Stimulated activated CD8-positive, alpha-beta memory T cell treated with anti-CD3 and anti-CD28 coated beads, Interleukin-4, amount 100 ng/mL, for 1 hour (primary cell): ENCODE measurements at places on chromosomes 12 and 14.

DNA sequence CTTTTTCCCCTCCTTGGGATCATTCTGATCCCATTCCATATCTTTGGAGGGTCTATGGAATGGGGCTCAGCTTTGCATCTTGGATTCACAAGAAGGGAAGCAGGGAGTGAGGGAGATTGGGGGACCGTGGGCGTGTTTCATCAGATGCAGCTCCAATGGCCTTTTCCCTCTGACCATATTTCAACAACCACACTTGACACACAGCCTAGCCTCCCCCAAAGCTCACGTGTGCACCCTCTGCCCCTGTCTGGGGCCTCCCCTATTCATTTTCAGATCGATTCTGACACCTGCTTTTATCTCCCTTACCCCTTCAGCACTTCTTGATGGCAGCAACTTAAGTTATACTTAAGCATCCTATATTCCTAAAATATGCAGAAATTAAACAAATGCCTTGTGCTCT is 126.6 kb downstream of the CHST11 start:
- no peak for DNase-seq

DNA sequence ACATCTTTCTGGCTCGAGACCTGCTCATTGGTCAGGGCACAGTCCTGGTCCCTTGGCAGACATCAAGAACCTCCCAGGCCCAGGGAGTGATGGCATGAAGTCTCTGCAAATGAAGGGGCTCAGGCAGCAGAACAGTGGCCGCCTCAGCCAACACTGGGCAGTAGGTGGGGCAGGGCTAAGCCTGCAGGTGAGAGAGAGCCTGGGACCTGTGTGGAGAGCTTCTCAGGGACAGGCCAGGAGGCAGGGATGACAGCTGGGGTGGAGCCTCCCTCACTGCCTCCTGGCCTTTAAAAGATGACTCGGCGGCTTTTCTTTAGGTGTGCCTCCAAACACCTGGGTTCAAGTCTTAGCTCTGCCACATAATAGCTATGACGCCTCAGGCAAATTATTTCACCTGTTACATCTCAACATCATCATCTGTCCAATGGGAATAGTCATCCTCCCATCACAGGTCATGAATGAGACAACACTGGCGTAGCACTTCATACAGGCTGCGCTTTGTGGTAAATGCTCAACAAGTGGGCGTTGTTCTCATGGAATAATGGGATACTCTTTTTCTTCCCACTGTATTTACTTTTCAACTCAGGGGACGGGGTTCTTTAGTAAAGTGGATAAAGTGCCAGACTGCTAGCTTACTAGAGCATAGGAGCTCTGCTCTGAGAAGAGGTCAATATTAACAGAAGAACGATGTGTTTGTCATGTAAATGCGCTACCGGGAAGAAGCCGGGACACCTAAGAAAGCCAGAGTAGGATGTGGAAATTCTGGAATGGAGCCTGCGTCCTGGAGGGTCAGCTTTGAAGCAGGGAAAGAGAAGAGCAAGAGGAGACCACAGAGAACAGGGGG is 277.4 kb downstream of the FOXN3 start:
- DNase-seq = no peak

DNA sequence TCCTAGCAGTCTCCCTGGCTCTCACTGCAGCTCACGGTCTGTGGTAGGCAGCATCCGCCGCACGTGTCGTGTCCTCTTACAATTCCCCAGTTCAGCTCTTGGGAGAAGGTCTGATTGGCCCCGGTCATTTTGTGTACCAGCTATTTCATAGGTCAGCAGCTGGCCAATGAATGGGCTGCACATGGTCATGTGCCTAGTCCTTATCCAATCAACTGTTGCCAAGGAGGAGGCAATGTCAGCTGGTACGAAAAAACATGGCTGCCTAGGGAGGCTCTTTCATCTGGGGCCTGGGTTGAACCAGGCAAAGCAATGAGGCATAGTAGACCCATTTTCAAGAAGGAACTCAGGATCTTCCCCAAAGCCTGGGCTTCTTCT is 46.1 kb downstream of the RNFT2 start:
- DNase-seq = no peak

DNA sequence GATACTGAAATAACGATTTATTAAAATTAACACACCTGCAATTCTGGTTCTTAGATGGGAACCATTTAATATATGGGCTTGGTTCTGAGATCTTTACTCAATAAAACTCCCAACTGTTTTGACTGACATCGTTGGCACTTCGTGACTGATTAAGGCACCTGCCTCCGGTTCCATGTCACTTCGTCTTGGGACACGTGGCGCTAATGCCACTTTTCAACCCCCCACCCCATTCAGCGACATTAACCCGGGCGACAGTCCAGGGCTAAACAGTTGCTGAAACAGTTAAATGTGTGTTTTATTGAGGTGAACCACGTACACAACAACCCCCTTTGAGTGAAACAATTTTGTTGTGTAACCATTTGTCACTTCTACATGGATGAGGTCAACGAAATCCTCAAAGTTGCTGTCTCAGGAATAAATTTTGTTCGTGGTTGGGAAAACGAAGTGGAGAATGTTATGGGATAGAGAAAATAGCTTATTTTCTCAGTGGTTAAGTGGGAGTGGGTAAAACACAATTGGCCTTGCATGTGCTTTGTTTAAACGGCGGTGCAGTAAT is 9.9 kb upstream of the SLC38A2 start:
- DNase-seq = no peak

DNA sequence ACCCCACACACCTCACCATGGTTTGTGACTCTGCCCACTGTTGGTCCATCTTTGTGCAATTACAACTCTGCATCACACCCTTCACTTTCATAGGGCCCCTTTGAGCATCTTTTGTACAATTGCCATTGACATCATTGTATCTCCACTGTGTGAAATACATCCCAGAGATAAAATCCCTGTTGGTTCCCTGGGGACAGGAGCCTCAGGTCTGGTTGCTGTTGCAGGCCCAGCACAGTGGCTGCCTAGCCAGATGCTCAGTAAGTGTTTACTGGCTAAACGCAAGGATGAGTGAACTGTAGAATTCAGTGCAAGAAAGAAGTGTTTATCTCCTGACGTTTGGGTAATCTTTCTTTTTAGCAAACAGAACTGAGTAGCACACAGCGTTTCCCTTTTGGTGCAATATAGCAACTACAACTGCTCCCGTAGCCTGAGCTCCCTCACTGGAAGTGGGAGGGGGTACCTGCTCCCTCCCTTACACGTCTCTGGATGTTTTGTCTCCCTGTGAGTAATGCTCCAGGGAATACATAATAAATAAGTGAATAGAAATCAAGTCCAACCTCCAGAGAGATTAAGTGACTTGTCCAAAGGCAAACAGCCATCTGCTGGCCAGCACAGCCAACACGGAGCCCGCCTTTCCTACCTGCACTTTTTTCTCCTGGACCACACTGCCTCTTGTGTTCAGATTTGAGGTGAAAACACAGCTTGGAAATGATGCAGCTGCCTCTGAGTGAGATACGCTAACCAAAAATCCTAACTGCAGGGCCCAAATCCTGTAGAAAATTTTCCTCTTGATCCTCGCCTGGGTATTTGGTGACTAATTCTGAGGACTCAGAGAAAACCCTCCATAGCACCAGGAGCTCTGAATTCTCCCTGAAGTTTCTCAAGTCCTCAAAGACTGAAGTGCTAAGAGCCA is 27.4 kb downstream of the GALNT16 start:
- DNase-seq = no peak

- no peak for DNase-seq
Measured at GRCh38 chr12:112792301-112792700, 753 bp downstream of the RPH3A start.

DNA sequence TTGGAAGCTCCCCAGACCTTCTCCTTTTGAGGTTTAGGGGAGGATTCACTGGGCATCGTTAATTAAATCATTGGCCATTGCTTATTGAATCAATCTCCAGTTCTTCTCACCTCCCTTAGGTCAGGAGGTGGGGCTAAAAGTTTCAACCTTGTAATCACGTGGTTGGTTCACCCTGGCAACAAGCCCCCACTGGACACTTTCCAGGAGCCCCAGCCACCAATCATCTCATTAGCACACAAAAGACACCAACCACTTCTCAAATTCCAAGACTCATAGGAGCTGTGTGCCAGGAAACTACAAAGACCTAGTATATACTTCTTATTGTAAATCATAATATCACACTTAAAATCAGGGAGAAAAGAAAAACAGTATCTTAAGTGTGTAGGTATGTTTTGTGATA is 94.6 kb upstream of the PLEKHA5 start:
- no peak for DNase-seq

DNA sequence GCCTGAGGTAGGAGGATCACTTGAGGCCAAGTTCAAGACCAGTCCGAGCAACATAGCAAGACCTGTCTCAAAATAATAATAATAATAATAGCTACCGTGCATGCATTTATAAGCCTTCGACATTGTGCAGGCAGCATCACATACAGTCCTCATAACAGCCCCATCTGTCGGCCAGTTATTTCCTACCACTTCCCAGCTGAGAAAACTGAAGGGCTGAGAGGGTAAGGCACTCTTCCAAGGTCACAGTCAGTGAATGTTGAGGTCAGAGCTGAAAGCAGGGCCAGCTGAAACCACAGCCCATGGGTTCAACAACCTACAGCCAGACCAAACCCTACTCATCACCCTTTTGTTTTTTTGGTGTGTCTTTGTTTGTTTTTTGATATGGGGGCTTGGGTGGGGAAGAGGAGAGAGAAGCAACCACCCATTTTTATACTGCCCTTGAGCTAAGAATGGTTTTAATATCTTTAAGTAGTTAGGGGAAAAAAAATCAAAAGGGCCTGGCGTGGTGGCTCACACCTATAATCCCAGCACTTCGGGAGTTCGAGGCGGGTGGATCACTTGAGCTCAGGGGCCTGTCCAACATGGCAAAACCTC is 16.8 kb upstream of the ITPK1 start:
- no peak for DNase-seq

DNA sequence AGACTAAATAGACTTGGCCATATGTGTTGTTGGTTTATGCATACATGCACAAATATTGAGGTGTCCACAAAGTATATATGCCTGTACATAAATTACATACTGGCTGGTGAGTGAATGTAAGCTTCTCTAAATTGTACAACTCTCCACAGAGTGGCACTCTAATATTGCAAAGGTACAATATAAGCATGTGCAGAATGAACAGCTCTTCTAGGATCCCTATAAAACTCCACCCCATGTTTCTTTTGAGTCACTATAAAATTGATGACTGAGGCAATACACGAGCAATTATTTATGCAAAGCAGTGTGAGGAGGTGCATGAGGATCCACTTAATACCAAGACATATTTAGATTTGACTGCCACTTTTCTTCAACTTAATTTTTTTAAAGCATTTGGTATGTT is 172.2 kb downstream of the NAV3 start:
- no peak for DNase-seq

DNA sequence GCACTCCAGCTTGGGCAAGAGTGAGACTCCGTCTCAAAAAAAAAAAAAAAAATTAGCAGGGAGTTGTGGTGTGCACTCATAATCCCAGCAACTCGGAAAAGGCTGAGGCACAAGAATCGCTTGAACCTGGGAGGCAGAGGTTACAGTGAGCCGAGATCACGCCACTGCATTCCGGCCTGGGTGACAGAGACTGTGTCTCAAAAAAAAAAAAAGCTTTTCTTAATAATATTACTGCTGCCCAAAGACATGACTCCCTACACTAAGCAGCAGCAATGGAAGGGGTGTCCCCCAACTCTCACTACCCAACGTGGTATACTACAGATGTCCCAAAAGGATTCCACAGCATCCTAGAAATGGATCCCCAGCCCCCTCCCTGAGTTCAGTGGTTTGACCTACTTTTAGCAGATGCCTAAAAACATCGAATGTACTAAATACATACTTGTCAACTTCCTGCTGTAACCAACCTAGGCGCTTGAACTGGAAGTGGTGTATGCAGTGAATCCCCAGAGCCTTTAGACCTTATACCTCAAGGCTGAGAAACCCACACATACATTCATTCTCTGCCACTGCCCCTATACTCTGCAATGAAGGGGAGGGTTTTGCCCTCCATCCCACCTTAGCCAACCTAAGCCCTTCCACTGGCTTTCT is 8.5 kb upstream of the FKBP11 start:
- DNase-seq = no peak

- DNase-seq = no peak
Measured at GRCh38 chr12:58346032-58346632, 404.8 kb downstream of the ATP23 start.

- no peak for DNase-seq
Measured at GRCh38 chr12:51246254-51246853, 7.7 kb downstream of the DAZAP2 start.

DNA sequence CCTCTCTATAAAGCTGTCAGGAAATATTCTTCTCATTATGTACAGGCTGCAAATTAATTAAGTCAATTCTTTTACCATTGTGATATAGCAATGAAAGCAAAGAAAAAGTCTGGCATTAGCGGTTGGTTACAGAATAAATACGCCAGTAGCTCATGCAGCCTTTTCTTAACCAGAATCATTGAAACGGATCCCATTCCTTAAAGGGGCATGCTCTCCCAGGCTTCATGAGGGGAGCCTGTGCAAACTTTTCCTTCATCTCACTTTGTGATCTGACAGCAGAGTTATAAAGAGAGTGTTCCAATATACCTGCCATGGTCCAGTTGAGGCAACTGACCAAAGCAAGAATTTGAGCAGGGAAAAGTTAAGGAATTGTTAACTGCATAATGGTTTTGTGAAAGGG is 337.7 kb downstream of the EMP1 start:
- no peak for DNase-seq

GRCh38 chr14:24339284-24340151 is at the start of gene RIPK3:
TSS of gene RIPK3 (minus strand) at chr14:24339991. CDS start at chr14:24339826, 165 bp downstream.
- peak; percentile 54 for DNase-seq

DNA sequence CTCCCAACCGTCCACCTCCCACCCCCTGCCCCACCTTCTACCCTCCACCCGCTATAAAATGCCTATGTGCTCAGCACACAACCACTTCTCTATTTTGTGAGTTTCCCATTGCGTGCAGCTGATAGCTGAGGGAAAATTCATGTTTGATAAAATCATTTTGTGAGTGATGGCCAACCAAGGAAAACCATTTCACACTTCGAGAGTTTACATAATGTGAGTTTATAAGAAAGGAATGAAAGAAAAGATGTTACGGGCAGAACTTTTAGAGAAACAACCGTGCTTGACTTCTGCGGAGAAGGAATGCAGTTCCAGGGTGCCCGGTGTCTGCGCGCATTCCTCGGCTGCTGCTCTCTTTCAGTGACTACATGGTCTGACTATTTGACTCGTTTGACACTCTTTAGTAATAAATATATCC is 140.9 kb downstream of the EFCAB11 start:
- no peak for DNase-seq

- no peak for DNase-seq
Measured at GRCh38 chr12:25384893-25385248, 134.1 kb upstream of the KRAS start.

GRCh38 chr12:53935383-53936341 is 3.0 kb upstream of the HOXC13 start:
- no peak for DNase-seq

GRCh38 chr12:74890237-74890599 is 319.4 kb downstream of the KCNC2 start:
- no peak for DNase-seq

DNA sequence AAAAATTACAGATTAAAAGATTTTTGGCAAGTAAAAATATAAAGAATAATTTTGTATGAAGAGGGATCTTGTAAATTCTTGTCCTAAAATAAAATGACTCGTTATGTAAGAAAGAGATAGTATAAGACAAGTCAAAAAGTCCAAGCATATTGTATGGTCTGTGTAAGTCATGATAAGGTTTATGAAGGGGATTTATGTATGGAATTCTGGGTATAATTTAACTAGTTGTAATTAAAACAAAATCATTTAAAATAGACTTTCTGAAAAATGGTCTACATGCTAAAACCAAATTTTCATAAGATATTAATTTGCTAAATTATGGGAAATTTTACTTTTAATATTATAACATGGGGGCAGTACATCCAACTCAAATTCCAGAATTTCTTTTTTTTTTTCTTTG is 17.6 kb upstream of the PEX5 start:
- DNase-seq = no peak

- DNase-seq = no peak
Measured at GRCh38 chr12:91364471-91365184, 182.0 kb upstream of the DCN start.
